Activated naive CD4-positive, alpha-beta T cell treated with anti-CD3 and anti-CD28 coated beads, Interleukin-2, amount 50 U/mL, for 72 hours (primary cell): ENCODE measurements at places on chromosomes 3 and 15. TPM values are rescaled to one million over a fixed set of nuclear protein-coding genes. Genes with fewer than 3 reads are reported as not detected.

The PRKAR2A gene
- 13.9 TPM for total RNA-seq

The PLA2G4E gene
- not detected for total RNA-seq

The LRRC31 gene
- not detected for total RNA-seq

The OR5K2 gene
- not detected for total RNA-seq

The ADAMTS17 gene
- total RNA-seq: 0.19 TPM

The LNP1 gene
- total RNA-seq: 1.9 TPM

The A4GNT gene
- not detected for total RNA-seq

- DNase-seq: no peak
These were observed 115.1 kb upstream of the ICE2 start for GRCh38 chr15:60594071-60594470.

- no peak for DNase-seq
These were observed 46.5 kb upstream of the LIMD1 start for GRCh38 chr3:45547764-45548680.

- DNase-seq: no peak
These were observed 19.2 kb upstream of the TFDP2 start for GRCh38 chr3:142168514-142168913.

DNA sequence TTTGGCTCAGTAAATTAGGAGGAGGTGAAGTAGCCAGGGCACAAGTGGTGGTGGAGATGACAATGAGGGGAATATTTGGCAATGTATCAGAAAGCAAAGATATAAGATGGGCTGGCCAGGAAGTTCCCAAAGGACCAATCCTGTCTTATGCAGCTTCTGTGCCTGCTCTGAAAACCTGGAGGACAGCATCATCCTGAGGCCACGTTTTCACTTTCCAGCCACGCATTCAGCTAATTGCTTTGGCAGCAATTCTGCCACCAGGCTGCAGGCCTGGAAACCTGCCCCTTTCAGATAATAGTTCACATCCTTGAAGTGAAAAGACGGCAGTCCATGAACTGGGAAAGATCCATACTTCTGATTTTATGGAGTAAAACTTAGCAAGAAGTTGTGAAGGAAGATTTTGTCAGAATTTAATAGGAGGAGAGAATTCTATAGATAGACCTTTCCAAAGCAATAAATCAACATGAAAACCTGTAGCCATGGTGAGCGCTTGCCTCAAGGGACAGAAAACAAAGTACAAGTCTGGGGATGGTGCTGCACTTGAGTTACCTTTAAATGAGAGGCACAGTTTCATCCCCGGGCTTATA lies 682.5 kb downstream of the GRM7 start:
- no peak for DNase-seq

DNA sequence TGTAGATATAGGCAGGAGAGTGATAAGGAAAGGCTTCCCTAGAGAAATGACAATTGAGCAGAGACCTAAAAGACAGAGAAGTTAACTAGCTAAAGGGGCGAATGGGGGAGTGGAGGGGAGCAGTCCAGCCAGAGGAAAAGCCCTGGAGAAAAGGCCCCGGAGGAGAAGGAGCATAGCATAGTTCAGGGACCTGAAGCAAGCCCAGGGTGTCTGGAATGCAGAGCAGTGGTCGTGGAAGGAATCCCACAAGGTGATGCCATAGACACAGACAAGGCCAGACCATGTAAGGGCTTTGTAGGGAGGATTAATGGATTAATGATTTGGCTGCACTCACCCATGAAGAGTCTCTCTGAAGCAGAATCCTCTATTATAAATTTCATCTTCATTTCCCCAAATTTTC lies 45.8 kb upstream of the LRRN1 start:
- no peak for DNase-seq

GRCh38 chr3:23743141-23743784 lies 62.5 kb upstream of the UBE2E1 start:
- no peak for DNase-seq

- no peak for DNase-seq
These were observed 35.1 kb downstream of the APBA2 start for GRCh38 chr15:28920781-28921331.

DNA sequence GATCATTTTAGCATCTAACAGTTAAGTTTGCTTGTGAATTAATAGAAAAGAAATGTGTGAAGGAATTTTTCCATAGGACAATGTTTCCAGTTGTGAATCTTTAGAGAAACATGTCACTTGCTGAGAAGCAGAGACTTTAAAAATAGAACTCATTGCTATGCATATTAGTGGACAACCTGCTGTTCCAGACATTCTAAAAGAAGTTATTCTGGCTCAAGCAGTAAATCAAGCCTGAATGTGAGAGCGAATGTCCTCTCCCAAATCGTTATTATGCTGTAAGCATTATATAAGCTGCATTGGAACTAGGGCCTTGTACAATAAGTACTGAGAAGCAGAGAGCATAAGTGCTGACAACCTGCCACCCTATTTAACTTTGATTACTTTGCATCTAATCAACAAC lies 990.9 kb downstream of the PLOD2 start:
- no peak for DNase-seq

- no peak for DNase-seq
These were observed 93.0 kb upstream of the C2CD4B start for GRCh38 chr15:62257996-62258521.

GRCh38 chr3:111862974-111863373 lies 3.9 kb downstream of the PHLDB2 start:
- no peak for DNase-seq

GRCh38 chr15:36414670-36415069 lies 164.8 kb upstream of the CDIN1 start:
- no peak for DNase-seq

DNA sequence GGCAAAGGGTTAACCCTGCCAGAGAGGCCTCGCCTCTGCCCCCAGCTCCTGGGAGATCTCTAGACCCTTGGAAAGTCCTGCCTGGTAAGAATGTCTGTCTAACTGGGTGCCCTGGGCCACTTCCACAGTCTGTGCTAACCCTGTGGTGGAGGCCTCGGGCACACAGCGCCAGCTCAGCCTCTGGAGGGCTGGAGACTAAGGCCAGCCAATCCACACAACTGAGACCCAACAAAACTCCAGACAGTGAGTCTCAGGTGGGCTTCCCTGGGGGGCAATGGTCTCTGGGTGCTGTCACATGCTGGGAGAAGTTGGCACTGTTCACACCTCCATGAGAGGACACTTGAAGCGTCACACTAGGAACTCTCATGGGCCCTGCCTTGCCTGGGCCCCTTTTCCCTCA lies 19.5 kb downstream of the ZXDC start:
- DNase-seq: no peak

DNA sequence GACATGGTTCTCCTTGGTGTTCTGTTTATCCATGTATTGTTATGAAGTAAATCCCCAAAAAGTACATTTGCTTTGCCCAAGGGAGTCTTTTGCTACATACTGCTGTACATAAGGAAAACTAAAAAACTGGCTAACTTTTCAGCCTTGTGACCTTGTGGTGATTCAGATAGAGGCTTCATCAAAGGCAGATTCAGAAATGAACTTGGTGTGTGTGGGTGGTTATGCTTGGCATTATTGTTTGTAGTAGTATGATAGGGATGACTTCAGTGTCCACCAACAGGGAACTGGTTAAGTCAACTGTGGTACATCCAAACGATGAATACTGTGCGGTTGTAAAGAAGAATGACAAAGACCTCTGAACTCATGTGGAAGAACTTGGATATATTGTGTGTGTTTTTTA lies 75.6 kb upstream of the CHRNB4 start:
- DNase-seq: no peak

DNA sequence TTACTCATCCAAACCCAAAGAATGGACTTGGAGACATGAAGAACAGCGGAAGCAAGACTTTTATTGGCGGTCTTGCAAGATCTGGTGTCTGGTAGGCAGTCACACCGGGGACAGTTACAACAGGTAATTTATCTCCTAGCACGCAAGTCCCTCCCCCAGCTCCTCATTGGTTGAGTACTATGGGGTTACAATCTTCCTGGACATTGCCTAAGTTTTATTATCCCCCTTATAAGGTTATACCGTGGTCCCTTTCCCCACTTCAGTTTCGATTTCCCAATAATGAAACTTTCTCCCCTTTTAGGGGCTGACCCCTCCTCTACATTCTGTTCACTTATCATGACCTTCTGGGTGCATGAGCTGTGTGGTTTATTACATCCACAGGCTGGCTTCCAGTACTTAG lies 18.7 kb downstream of the ARL8B start:
- DNase-seq: no peak

- DNase-seq: no peak
These were observed 88.0 kb downstream of the CRTC3 start for GRCh38 chr15:90617668-90618097.

- no peak for DNase-seq
These were observed 1074.8 kb upstream of the ALCAM start for GRCh38 chr3:104291878-104292277.

DNA sequence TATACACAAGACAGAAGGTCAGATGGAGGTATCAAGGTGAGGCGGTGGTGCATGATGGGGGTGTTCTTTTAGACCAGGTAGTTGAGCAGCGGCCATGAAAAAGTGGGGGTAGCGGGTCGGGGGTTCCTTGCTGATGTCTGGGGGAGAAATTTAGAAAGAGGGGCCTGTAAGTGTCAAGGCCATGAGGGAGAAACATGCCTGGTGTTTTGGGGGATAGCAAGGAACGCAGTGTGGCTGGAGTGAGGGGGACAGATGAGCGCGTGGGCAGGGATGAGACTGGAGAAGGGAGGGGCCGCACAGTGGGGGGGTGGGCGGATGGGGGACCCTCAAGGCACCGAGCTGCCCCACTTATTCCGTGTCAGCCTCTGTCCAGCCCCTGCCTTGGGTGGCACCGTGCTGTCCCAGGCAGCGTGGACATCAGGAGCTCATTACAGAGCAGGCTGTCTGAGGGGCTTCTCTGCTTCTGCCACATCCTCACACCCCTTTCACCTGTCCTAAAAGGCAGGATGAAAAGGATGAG lies 143.3 kb downstream of the SMAD6 start:
- DNase-seq: no peak

- DNase-seq: no peak
These were observed 1.5 kb upstream of the SPSB4 start for GRCh38 chr3:141049681-141050080.

DNA sequence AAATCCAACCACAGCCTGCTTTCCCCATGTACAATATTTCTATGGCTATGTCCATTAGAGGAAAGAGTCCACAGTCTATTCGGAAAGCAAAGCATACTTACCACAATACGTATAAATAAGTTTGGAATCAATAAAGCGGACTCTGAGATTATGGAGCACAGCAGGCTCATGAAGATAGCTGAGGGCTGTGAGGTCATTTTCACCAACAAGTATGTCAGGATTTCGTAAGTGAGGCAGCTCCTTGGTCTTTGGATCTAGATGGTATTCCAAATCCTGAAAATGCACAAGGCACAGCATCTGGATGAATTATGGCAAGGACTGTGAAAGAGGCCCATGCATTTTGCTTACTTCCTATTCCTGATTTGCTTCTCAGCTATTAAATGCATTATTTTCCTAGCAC lies 100.4 kb downstream of the MYO5A start:
- DNase-seq: no peak

- DNase-seq: no peak
These were observed 53.4 kb downstream of the LARS2 start for GRCh38 chr3:45441584-45442310.

DNA sequence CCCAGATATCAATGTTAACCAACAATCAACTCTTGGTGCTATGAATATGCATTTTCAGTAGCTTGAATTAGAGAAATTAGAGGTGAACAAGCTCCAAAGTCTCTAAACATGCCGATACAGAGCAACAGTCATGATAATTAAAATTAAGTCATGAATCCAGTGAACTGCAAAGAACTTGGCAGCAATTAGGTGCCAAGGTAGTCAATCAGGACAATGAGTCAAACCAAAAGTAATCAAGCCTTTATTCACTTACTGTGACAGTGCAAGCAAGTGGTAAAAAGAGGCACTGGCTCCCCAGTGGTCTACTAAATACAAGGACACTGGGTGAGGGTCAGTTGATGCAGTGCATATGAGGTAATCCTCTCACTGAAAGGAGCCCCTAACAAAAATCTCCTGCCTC lies 1.8 kb downstream of the ZNF770 start:
- no peak for DNase-seq
